Right lobe of liver (tissue), 6 donors: ENCODE measurements at places on chromosomes 2 and 18. TPM values are rescaled to one million over a fixed set of nuclear protein-coding genes. Genes with fewer than 3 reads are reported as not detected.
A peak's percentile ranks its signal among the peaks of the same experiment; 100 is the strongest.

DNA sequence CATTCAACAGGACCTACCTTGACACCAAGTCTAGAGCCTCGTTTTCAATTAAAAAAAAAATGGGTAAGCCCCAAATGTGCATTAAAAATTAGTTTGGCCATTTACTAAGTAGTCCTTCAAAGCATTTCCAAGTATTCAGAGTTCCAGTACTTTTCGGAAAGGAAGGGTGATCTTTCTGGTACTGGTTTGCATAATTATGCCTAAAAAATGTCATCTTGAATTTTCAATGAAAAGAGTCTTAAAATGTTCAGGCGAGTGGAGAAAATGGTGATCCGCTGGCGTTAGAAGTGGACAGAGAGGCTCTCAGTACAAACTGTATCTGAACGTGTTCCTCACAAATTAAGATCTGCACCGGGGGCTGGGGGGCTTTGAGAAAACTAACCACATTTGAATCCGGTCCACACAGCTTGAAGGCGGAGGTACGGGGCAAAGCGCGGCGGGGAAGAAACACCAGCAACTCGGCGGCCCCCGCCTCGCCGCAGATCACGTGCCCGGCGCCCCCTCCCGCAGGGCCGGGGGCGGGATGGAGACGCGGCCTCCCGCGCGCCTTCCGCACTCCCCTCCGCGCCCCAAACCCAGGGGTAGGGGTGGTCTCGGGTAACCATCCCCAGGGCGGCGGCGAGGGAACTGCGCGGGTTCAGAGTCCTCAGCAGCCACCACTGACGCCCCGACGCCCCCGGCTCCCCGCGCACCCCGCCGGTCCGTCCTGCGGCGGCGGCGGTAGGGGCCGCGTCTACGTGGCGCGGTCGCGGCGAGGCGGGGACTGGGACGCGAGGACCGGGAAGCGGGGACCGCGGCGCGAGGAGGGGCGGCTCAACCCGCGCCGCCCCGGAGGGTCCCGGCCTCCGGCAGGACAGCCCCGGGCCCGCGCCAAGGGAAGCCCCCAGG lies 564 bp downstream of the LPIN2 start:
- H3K27me3 ChIP-seq = no peaks in the 10 kb centered on the region
- peak; percentile 72 for DNase-seq
- H3K4me1 ChIP-seq = peaks cover 10% of the 10 kb centered on the region
- no peaks in the 10 kb centered on the region for H3K36me3 ChIP-seq
- H3K4me3 ChIP-seq = peak overlapping the region; percentile 74

DNA sequence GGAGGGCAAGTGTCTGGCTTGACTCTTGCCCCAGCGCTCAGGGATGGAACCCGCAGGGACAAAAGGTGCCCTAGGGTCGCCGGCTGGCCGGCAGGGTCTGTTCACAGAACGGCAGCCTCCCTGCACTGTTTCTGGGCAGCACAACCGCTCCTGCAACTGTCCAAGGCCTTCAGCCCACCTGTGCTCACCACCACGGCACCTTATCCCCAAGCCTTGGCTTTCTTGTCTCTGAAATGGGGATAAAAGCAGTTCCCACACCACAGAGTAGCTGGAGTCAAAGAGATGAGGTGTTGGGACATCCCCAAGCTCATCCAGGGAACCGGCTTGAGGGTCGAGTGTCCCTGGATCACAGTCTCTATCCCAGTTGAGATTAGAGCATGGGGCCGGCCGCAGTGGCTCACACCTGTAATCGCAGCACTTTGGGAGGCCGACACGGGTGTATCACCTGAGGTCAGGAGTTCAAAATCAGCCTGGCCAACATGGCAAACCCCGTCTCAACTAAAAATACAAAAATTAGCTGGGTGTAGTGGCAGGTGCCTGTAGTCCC lies 4.7 kb downstream of the SNORC start:
- H3K36me3 ChIP-seq = no peaks in the 10 kb centered on the region
- DNase-seq = peak; percentile 45
- no peak overlapping the region for H3K4me3 ChIP-seq
- H3K4me1 ChIP-seq = peaks cover 4% of the 10 kb centered on the region

DNA sequence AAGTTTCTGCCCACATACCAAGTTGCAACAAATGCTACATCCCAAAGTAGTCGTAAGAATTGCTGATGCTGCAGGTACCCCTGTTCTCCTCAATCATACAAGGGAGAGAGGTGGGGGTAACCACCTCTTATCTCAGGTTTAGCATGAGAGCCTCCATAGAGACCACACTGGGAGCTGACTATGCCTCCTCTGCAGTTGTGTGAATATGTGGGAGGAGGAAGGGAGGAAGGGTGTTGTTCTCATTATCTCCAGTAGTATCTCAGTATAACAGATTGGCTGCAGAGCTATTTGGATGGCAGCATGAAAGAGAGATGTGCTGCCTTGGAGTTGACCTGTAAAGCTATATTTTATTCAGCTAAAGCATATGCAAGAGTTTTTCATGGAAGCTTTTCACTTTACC lies 690.7 kb downstream of the KCNJ3 start:
- H3K4me3 ChIP-seq = no peak overlapping the region
- H3K4me1 ChIP-seq = no peaks in the 10 kb centered on the region
- H3K27me3 ChIP-seq = no peaks in the 10 kb centered on the region
- no peak overlapping the region for H3K27ac ChIP-seq
- no peak for DNase-seq

DNA sequence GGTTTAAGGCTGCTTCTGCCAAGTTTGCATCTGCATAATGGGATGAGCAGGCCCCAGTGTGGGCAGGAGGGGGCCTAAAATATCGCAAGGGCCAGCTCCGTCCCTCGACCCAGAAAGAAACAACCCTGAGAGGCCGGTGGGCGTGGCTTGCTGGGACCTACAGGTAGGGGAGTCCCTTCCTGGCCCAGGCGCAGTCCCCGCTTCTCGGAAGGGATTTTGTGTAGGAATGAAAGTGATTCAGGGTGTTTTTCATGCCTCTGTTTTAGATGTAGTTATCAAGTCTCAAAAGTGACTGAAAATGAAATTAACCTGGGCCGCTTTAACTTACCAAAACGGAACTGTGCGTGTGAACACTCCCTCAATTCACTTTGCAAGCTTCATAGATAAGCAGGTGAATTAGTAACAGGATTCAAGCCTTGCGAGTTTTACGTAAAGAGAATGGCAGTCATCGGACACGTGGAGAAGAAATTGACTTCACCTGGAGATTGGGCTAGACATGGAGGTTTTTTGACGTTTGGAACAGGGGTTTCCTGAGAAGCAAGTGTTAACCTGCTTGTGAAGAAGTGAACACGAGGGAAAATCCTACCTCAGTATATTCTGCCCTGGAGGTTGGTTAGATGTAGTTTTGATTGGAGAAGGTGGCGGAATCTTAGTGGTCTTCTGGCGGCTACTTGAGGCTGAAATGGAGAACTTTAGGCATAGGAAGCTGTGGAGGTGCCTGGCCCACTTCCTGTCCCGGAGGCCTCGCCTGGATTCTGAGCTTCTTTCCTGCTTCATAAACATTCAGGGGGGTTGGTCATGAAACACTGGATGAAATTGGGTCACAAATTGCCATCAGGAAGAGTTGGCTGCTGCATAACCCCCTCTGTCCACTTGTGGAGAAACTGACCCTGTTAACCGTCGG lies 1.7 kb downstream of the NCK2 start:
- no peaks in the 10 kb centered on the region for H3K27me3 ChIP-seq
- H3K4me1 ChIP-seq = peaks cover 9% of the 10 kb centered on the region
- peak overlapping the region; percentile 81 for H3K4me3 ChIP-seq
- no peak overlapping the region for H3K27ac ChIP-seq

- DNase-seq = no peak
- no peaks in the 10 kb centered on the region for H3K36me3 ChIP-seq
- no peaks in the 10 kb centered on the region for H3K4me1 ChIP-seq
- H3K27me3 ChIP-seq = no peaks in the 10 kb centered on the region
- no peak overlapping the region for H3K4me3 ChIP-seq
These were observed 8.2 kb downstream of the TTC32 start for GRCh38 chr2:19893520-19894133.

DNA sequence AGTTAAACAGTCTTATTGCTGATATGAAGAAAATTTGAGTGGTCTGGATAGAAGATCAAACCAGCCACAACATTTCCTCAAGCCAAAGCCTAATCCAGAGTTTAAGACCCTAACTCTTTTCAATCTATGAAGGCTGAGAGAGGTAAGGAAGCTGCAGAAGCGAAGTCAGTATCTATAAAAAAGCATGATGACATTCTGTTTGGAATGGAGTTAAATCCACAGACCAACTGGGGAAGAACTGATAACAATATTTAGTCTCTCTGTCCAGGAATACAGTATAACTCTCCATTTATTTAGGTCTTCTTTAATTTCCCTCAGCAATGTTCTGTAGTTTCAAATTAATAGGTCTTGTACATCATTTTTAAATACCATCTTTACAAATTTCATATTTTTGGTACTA lies 16.0 kb downstream of the PIGN start:
- H3K27ac ChIP-seq = no peak overlapping the region
- no peak for DNase-seq

DNA sequence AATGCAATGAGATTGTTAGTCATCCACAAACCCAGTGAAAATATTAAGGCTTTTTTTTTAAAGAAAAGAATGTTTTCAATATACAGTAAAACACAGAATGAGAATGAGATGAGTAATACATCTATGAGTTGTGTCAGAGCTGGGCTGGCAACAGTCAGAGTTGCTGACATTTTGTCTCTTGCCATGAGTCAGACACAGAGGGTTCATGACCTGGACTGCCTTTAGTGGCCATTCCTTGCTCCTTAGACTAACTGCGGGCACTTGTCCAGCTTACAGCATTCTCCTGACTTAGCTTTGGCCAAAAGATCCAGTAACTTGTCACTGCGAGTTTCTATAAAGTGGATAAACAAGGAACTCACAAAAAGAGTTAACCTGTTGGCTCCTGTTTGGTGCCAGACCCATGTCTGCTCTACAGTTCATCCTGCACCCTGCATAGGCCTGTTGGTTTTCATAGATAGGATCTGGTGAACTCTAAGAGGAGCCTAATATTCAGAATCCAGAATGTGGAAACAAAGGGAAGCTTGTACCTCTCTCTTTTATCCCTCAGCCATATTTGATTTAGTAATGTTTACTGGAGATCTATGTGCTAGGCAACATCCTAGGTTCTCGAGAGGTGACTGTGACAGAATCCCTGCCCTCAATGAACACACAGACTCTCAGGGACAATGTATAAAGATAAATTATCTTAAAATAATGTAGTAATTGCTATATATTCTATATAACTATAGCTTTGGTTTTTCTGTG lies 391.5 kb upstream of the VWC2L start:
- DNase-seq = no peak
- H3K4me3 ChIP-seq = no peak overlapping the region
- no peaks in the 10 kb centered on the region for H3K36me3 ChIP-seq
- no peaks in the 10 kb centered on the region for H3K27me3 ChIP-seq

- DNase-seq = no peak
- no peaks in the 10 kb centered on the region for H3K36me3 ChIP-seq
- H3K27me3 ChIP-seq = no peaks in the 10 kb centered on the region
- no peaks in the 10 kb centered on the region for H3K4me1 ChIP-seq
- no peak overlapping the region for H3K27ac ChIP-seq
These were observed 53.7 kb upstream of the LRRC30 start for GRCh38 chr18:7177116-7177744.

Gene DPYSL5
- not detected for total RNA-seq

Gene ATP5F1A
- 397 TPM for total RNA-seq

Gene OTX1
- not detected for total RNA-seq

Gene RESP18
- not detected for total RNA-seq

Gene CNGA3
- total RNA-seq = not detected
